NCI-H1694 (cell line): ENCODE measurements at places on chromosomes 12 and 14.

DNA sequence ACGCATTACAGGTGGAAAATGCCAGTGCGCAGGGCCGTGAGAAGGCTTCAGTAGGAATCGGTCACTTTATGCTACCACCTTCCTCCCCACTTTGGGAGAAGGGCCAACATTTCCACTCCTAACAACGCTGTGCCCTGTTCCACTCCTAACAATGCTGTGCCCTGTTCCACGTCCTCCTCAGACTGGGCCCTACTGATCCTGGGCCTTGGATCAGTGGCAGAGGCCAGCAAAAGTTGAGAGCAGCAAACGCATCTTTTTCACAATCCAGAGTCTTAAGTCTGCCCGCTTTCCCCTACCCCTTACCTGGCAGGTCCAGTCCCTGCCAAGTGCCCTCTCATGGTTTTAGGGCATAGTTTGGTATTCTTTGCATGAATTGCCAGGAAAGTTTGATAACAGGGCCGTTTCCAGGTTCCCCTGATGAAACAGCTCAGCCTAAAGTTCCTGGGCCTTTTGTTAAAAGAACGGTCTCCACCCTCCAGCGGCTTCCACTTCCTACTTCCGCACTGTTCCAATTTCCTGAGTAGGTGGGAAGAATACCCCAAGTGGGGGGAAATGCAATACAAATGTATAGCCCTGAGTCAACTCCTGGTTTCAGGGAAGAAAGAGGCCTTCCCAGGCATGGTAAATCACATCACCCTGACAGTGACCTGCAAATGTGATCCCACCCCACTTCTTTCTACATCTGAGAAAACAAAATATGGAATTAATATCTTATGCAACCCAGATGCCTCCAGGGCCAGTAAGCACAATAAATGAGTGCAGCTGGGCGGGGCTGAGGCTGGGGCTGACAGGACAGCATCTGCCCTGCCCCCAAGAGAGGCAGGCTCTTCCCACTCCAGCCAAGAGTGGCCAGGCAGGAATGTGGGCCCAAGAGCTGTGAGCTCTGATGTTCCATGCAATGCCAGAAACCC lies 15.0 kb downstream of the KCTD10 start:
- DNase-seq = no peak

DNA sequence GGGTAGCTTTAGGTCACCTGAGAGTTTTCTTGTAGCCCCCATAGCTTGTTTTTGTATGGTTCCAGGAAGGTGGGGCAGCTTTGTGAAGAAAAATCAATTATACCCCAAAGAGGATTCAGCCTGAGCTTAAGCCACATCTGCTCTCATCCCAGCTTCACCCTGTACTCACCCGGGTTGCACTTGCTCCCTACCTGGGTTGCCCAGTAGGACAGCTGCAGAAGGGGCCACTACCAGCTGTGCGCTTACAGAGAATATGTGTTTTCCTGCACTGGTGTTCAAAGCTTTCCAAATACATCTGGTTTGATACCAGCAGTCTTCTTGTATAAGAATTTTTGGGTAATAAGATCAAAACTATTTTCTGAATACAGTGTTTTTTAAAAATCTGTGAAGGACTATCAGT lies 3.0 kb upstream of the SLC38A1 start:
- DNase-seq = no peak

- DNase-seq = peak; percentile 39
Measured at GRCh38 chr12:12859690-12860089, 31.7 kb upstream of the GPRC5A start.

DNA sequence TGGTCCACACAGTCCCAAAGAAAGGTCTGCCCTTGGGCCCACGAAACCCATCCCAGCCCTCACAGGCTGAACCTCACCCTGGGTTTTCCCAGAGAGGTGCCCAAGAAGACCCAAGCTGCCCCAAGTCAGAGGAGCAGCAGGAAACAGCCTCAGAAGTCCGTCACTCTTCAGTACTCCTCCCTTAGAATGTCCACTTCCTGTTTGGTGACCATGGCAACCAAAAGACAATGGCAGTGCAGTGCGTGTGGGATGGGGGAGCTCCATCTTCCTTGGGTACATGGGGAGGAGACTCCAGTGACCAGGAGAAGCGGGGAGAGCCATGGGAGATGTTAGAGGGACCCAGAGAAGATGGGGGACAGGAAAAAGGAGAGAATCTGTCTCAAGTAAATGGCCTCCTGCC lies 11.3 kb downstream of the SELPLG start:
- DNase-seq = no peak

DNA sequence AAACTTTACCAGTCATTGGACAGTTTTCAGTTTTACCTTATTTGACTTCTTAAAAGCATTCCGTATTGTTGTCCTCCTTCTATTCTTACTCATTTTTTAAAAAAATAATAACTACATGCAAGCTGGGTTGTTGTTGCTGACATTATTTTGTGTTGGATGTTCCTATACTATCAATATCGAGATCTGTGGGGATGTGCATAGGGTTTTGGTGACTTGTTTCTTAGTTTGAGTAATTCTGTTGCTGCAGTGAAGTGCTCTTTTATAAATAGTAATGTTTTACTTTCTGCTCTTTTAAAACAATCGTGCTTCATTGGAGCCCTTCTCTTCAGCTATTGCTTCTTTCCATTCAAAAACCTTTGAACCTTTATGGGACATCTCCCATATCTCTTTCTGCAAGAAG lies 79.4 kb downstream of the METTL25 start:
- DNase-seq = no peak

DNA sequence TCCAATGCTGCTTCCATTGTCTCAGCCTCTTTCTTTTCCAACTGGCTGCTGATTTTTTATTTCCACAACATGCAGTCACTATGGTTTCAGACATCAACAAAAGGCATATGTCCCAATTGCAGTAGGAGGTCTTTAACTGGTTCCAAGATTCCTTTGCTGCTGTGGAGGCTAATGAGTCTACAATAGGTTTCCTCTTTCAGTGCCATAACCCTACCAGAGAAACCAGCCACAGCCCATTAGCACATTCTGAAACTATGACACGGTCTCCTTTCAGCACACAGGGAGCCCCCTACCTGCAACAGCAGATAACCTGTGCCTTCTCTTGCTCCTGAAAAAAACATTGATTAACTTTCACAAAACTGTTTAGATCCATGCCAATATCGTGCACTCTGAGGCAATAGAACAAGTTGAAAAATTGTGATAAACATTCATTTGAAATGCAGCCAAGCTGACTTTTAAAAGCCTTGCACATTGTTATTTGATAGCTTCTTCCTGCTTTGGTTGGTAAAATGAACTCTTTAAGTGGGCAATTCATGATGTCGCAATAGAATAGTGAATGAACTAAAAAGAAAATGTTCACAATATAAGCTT lies 32.4 kb downstream of the PLEKHG7 start:
- no peak for DNase-seq

DNA sequence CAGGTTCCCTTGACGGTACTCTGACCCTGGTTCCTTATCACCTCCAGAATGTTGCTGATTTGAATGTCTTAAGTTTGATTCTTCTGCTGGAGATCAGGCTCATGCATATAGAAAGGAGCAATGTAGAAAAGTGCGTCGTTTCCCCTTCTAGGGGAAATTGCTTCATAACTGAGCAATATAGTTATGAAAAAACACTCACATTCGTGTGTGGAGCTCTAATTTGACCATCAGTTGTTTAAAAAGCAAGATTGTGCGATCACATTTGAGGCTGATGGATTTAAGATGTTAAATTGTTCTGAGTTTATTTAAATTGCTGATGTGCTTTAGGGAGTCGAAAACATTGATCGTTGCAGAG lies 19.2 kb downstream of the PELI2 start:
- DNase-seq = no peak

DNA sequence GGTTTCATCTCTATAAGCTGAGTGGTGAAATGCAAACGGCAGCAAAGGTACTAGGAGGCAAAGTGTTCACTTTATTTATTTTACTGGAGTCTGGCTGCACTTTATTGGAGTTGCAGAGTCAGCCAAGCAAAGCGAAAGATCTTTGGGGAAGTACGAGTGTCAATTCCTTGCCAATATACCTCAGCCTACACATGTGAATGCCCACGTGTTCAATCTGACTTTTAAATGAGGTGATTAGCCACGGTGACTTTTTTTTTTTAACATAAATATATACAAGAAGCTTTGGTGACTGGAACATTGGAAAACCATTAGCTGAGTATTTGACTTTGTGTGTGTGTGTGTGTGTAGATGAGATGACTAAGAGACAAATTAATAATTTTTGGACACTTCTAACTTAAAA lies 178.8 kb downstream of the NTS start:
- no peak for DNase-seq

DNA sequence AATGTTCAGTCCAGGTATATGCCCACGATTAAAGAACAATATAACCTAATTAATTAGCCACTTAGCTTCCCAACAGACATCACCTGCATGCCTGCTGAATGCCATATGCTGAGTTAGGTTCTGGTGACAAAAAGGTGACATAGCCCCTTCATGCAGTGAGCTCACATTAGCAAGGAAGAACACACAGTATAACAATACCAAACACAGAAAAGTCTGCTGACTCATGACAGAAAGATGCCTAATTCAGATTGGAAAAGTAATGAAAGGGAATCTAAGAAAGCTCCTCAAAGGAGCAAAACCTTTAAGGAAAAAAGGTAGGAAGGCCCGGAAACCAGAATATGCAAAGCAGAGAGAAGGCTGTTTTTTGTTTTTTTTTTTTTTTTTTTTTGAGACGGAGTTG lies 59.0 kb downstream of the FERMT2 start:
- no peak for DNase-seq

DNA sequence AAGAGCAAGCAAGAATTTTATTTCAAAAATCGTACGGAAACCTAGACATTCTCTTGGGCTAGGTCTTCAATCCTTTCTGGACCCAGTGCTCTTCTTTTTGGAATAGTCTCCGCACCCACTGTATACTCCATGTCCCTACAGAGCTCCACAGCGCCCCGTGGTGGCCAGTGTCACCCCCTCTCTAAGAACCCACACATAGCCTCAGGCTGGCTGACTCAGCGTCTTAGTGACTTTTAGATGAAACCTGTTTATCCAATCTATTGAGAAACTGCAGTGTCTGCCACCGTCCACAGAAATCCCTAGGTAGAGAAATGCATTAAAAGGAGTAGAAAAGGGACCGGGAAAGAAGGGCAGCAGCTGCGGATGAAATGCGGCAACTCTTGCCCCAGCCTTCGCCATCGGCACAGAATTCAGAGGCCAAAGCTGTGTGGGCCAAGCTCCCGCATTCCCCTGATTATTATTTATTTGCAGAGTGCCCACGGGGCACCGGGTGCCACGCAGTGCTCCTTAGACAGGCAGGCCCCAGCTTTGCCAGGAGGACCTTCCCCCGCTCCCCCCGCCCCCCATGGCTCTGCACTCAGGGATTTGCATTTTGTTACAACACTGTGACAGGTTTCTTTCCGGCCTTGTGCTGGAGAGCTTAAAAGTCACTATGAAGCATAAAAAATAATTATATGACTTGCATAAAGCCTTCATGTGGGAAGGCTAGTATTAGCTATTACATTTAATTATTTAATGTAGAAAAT lies 170.1 kb upstream of the FKBP4 start:
- peak; percentile 10 for DNase-seq
